Cardiac septum (tissue), 1 donor: ENCODE measurements at places on chromosomes 11 and 22.

DNA sequence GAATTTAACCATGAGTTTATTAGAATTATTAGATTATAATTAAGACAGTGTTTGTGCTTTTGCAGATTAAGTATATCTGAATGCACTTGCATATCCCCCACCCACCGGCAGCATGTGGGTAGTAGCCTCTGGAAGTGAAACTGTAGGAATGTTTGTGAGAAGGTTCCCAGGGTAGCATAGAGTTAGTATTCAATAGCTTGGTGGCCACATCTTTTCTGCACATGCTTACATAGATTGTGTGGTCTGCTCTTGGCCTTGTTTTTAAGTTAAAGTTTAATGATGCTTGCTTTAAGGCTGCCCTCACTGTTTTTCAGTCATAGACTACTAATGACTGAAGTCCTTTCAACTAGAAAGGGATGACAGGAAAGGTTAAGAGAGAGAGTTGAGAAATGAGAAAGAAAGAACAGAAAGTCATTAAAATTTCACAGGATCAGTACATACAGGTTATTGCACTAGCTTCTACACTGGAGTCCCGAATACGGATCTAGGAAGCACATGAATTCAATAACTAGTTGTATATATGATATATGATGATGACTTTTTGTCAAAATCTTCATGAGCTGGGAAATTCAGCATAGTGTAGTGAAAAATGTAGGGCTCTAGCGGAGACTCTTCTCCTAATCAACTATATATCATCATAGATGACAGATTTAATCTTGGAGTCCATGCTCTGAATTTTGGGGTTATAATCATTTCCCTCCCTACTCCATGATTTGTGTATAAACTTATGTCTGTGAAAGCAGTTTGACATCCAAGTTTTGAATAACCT lies 137.1 kb downstream of the ARHGAP42 start:
- DNase-seq, result no peak

GRCh38 chr11:9575260-9576240 lies 2.1 kb downstream of the WEE1 start:
- DNase-seq, result no peak

DNA sequence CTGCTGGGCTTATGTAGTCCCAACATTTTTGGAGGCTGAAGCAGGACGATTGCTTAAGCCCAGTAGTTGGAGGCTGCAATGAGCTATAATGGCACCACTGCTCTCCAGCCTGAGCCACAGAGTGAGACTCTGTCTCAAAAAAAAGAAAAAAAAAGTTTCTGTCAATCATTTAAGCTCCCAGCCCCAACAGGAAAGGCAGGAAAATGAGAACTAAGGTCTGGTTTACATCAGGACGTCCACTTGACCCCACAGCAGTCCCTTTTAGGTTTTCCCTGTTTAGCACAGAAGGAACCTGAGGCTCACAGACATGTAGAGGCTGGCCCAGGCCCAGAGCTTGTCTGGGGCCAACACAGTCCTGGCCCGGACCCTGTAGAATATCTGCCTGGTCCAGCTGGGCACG lies 9.2 kb upstream of the TTLL1 start:
- no peak for DNase-seq

GRCh38 chr11:76805206-76805913 lies 22.2 kb downstream of the TSKU start:
- DNase-seq, result peak; percentile 70

GRCh38 chr11:86671531-86672006 lies 847 bp downstream of the ME3 start:
- DNase-seq, result peak; percentile 91

DNA sequence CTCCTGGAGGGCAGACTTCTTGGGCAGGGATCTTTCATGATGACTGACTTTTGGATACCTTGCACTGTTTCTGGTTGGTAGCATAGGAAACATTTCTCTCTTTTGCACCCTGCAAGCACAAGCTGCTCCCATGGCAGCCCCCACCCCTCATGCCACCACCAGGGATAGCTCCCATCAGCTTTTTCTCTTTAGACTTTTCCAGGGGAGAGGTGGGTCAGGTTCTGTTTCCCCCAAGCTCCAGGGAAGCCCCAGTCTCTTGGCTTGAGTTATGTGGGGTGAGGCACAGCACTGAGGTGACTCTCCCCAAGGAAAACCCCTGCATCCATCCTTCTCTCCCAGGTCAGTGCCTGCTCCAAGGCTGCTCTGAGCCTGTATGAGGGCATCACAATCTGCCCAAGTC lies 22.5 kb downstream of the LRRC32 start:
- DNase-seq, result no peak

DNA sequence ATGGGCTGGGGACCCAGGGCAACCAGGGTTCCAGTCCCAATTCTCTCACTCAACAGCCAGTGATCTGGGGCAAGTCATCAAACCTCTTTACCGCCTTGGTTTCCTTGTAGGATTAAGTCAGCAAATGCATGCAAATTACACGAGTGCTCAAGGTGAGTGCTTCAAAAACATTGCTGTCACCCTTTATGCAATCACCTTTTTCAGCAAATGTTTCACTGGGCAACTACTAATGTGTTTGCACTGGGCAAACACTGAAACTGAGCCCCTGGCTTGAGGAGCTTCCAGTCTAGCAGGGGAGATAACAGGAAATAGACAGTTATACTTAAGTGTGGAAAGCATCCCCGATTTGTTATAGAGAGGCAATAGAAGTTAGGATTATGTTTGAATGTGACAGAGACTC lies 37.7 kb upstream of the DMC1 start:
- DNase-seq, result no peak

DNA sequence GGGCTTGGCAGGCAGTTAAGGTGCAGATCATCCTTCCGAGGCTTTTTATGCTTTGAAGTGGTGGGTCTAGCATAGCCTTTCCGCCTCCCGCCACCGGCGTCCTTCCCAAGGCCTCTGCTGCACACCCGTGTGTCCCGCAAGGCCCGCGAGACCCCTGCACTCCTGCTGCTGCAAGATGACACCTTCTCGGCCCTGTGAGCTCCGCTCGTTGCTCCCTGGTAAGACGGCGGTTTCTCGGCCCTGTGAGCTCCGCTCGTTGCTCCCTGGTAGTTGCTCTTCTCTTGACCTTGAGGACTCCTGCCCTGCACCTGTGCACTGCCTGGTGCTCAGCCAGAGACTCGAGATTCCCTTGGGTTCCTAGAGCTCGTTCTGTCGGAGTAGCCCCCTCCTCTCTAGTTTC lies 17.9 kb upstream of the TRMU start:
- DNase-seq, result no peak

- no peak for DNase-seq
Measured at GRCh38 chr22:50061141-50061823, 3.2 kb upstream of the TTLL8 start.

DNA sequence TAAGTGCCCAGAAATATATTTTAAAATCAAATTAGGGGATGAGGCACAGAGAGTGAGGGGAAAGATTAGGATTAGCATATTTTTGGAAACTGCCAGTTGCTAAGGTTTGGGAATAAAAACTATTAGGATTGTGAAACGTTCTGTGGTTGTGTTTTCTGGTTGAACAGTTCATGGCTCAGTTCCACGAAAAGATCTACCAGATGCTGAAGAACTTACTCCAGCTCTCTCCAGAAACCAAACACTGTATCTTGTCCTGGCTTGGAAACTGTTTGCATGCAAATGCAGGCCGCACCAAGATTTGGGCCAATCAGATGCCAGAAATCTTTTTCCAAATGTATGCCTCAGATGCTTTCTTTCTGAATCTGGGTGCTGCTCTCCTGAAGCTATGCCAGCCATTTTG lies 15.3 kb downstream of the UBE4A start:
- no peak for DNase-seq

GRCh38 chr11:130549393-130549999 lies 101.1 kb downstream of the ADAMTS15 start:
- DNase-seq, result no peak

DNA sequence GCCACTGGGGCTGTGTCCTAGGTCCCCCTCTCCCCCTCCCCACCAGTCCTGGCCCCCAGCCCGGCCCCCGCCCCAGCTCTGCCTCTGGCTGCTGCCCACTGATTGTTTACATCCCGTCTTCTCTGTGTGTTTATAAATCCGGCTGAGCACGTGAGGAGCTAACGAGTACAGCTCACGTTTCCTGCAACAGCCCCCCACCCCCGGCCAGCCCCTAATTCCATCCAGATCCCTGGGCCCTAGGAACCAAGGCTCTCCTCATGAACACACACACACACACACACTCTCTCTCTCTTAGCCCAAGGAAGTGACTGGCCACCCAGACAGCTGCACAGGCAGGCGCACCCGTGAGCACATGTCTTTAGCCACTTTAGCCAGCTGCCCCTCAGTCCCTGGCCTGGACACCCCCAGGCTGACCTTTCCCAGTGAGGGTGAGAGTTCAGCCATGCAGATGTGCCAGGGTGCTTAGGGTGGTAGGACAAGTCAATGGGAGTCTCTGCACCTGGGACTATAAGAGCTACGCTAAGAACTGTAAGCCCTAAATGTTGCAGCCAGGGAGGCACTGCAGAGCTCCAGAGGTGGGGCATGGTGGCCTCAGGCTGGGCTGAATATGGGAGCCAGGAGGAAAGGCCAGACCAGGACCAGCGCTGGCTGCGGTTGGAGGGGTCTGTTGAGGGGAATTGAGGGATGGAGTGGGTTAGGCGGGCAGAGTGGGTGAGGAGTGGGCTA lies 2.9 kb downstream of the CLCF1 start:
- no peak for DNase-seq

DNA sequence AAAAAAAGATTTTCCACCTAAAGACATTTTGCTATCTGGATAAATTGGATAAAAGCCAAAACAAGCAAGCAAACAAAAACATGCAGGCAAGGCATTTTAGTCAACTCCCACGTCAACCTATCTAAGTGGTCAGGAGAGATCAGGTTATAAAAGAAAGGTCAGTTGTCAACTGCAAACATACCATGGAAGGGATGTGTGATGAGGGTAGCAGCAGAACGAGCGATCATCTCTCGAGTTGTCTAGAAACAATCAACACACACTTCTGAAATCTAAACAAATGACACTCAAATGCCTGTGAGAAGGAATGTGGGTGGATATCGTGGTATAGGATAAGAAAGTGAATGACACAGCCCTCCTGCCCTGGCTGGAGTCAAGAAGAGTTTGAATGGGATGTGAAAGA lies 10.9 kb downstream of the MTCH2 start:
- DNase-seq, result no peak
